ENCODE measurements at places on chromosomes 2 and 18.
A peak's percentile ranks its signal among the peaks of the same experiment; 100 is the strongest.

DNA sequence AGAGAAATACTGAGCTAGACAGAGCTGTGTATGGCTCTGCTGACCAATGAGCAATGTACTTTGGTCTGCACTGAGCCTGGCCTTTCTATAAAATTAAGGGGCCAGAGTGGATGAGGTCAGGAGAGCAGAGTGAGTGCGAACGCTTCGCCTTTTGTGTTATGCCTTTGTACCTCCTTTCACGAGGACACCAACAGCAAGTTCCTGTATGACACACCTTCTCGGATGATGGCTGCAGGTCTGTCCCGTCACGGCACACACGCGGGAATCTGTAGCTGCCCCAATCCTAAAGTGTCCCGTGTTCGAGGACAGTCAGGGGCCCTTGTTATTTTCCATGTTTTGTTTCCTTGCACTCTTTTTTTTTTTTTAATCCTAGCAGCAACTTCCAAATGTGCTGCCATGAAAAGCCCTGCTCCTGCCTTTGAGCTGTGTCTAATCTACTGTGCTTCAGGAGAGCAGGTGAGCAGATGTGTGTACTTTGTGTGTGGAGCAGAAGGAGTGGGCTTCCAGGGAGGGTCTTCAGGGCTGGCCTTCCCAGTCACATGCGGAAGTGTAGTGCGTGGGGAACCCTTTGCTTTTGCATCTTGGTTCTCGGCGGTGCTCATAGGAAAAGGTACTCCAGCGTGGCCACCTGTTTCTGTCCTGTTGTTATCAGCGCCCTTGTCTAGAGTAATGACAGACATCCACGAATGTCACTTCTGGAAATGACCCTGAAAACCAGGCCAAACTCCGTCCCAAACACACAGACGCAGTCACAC is 213.2 kb downstream of the NDUFA10 start:
- no peak for DNase-seq

DNA sequence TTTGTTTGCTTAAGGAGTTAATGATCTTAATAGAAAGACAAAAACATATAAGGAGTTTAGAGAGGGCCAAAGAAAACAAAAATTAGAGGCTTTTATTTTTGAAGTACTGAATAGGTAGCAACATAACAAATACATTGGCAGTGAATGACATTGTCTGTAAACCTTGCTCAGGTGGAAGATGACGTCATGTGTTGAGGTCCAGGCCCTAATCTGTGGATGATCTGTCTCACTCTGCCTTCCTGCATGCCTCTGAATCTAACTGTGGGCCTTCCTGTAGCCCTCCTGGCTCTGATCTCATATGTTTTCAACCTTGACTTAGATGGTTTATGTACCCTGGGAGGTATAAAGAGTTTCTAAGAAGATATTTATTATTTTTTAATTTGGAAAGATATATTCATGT is 58.1 kb upstream of the DYNAP start:
- DNase-seq, result no peak

DNA sequence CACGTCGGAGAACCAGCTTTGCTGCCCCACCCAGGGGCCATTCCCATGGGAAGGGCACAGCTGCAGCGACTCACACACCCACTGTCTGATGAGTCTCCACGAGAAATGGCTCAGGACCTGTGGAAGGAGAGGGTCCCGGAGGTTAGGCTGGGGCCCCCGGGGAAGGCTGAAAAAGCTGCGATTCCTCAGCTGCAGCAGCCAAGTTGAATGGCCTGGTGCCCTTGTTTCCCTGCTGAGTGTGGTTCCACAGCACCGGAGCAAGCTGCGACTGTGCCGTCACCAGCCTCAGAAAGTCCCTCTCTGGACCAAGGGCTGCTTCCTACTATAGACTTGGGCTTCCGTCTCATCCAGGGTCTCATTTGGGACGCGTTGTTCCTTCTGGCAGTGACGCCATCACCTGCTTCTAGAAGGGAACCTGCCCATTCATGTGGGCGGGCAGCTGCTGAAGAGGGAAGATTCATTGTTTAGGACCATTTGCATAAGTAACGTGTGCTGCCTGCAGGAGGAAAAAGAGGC is 180.2 kb downstream of the INHBB start:
- no peak for DNase-seq

GRCh38 chr2:28185153-28185552 is 207.5 kb upstream of the FOSL2 start:
- peak; percentile 15 for DNase-seq

GRCh38 chr2:105778080-105778607 is 33.4 kb downstream of the NCK2 start:
- no peak for DNase-seq

DNA sequence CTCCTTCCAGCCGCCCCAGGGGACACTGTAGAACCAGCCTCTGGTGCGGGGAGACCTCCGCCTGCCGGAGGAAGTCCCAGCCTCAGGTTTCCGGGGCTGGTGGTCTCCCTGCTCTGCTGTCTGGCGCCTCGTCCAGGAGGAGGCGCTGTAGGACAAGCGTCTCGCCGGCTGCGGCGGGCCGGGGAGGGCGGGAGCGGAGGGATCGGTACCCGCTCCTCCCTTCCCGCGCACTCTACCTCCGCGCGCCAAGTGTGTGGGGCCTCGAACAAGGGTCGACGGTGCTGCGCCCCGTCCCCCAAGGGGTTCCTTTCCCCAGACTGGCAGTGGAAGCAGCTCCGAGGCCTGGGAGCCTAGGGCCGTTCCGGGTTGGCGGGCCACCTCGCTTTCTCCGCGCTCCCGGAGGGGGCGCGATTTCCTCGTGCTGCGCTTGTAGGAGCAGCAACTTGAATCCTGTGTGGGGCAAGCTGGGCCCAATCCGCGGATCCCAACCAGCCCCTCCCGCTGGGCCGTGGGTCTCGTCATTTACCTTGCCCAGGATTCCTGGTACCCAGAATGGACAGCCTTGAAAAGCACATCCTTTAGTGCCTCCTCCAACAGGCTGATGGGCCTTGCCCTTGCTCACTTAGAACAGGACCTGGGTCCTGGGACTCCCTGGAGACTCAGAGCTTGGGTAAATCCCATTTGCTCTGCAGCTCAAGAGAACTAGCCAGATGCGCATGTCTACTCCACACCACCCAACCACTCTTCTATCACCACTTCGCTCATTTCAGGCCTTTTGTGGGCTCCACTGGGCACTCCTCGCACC is 10.6 kb upstream of the HOXD4 start:
- peak; percentile 46 for DNase-seq

DNA sequence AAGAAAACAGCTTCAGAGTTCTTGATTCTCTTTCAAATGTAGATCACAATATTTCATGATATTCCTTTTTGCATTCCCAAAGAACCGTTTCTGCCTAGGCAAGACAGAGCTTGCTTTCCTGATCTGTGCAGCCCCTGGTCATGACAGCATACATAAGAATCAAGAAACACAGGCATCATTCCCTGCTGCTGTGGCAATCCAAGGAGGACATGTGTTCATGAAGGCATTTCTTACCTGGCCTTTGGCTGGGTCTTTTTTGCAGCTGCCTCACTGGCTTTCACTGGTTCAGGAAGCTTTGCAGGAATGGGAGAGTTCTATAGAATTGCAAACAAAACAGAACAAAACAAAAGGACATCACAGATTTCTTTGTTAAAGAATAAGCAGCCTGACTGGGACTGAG is 87.6 kb upstream of the NFU1 start:
- DNase-seq, result no peak

- DNase-seq, result no peak
Observed at GRCh38 chr2:161245261-161245553, 63.0 kb upstream of the PSMD14 start.

DNA sequence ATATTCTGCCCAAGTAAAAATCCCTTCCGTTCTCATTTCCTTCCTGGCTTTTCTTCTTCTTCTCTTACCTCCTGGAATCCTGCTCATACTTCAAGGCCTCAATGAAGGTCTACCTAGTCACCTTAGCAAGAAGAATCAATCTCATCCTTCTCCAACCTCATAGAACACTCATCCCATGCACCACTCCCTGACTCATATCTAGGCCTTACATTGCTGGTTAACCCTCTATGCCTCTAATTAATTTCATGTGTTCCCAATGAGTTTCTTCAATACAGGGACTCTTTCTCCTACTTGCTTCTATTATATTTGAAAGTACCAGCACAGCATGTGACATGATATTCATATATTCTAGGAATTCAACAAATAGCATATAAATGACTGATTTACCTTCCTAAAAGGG is 63.0 kb downstream of the BCL11A start:
- DNase-seq, result no peak

DNA sequence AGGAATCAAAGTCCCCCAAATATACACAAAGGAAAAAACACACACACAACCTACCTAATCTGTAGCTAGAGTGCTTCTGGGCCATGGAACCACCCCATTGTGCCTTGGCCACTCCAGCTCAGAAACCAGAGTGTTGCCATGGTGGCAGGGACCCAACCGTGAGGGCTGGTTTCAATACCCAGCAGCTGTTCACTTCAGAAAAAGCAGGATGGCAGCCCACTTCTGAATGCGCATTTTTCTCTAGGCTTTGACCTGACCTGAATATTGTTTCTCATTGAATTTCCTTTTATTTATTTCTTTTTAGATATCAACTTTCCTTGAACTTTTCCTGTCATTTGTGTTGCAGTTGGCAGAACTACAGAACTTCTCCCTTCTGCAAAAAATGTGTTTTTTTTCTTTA is 43.0 kb upstream of the EHBP1 start:
- DNase-seq, result no peak
